Thyroid gland (tissue), 4 donors: ENCODE measurements at places on chromosomes 2 and 18. TPM values are rescaled to one million over a fixed set of nuclear protein-coding genes. Genes with fewer than 3 reads are reported as not detected.

- DNase-seq = no peak
- H3K27me3 ChIP-seq = no peaks in the 10 kb centered on the region
- no peaks in the 10 kb centered on the region for H3K36me3 ChIP-seq
- H3K4me1 ChIP-seq = peaks cover 5% of the 10 kb centered on the region
- H3K4me3 ChIP-seq = no peak overlapping the region
Observed at GRCh38 chr2:95079199-95079683, 42.4 kb downstream of the MRPS5 start.

The PLA2R1 gene
- 246 TPM for total RNA-seq

DNA sequence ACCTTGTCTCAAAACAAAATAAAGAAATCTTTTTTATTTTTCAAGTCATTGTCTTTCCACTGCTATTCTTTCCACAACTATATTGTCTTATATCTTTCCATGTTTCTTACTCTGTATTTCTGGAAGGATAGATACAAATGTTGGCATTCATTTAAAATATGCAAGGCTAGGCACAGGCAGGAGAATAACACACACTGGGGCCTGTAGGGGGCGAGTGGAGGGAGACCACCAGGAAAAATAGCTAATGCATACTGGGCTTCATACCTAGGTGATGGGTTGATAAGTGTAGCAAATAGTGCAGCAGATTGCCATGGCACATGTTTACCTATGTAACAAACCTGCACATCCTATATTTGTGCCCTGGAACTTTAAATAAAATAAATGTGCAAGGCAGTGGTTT is 9.6 kb downstream of the MRPL30 start:
- H3K36me3 ChIP-seq = peaks cover 2% of the 10 kb centered on the region
- no peak overlapping the region for H3K27ac ChIP-seq
- no peaks in the 10 kb centered on the region for H3K27me3 ChIP-seq
- H3K4me1 ChIP-seq = no peaks in the 10 kb centered on the region
- no peak for DNase-seq
- H3K4me3 ChIP-seq = no peak overlapping the region

DNA sequence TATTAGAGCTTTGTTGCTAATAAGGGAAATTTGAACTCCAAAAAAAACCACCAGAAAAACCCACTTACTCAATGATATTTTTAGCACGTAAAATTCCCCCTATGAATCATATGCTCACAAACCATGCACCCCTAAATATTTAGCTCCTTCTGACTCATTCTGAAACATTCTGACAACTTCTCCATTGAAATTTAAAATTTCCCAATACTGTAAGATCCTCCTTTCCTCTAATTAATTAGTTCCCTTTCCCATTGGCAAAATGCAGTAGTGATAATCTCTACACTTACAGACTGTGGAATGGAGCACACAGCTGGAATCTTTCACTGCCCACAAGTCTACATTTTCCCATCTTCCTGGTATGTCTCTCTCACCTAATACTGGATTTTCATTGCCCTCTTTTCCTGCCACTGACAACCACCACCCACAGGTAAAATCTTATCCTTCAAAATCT is 215.8 kb upstream of the ACVR2A start:
- H3K4me1 ChIP-seq = no peaks in the 10 kb centered on the region
- H3K4me3 ChIP-seq = no peak overlapping the region
- DNase-seq = no peak
- no peaks in the 10 kb centered on the region for H3K27me3 ChIP-seq
- H3K36me3 ChIP-seq = no peaks in the 10 kb centered on the region

The ASXL3 gene
- total RNA-seq = 20.8 TPM

DNA sequence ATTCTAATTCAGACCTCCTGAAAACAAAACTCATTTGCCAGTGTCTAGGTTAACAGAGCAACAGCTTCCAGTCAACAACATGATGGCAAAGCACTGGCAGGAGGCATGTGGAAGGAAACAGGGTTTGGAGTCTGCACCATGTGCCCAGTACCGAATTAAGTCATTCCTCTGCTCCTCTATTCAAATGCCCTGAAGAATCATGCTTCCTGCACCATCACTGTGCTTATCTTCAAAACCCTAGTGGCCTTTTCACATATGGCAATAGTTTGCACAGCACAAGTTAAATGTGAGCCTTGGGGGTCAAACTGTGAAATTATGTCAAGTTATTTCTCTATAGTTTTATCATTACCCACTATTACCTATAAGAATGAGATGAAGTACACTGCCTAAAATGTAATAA is 75.4 kb upstream of the GRB14 start:
- H3K4me3 ChIP-seq = no peak overlapping the region
- no peaks in the 10 kb centered on the region for H3K36me3 ChIP-seq
- no peak for DNase-seq
- no peaks in the 10 kb centered on the region for H3K4me1 ChIP-seq

- no peaks in the 10 kb centered on the region for H3K4me1 ChIP-seq
- H3K36me3 ChIP-seq = no peaks in the 10 kb centered on the region
- DNase-seq = no peak
Observed at GRCh38 chr2:146457221-146457620, 1387.6 kb upstream of the ACVR2A start.
